ENCODE measurements at places on chromosomes 4 and X. TPM values are rescaled to one million over a fixed set of nuclear protein-coding genes. Genes with fewer than 3 reads are reported as not detected.

DNA sequence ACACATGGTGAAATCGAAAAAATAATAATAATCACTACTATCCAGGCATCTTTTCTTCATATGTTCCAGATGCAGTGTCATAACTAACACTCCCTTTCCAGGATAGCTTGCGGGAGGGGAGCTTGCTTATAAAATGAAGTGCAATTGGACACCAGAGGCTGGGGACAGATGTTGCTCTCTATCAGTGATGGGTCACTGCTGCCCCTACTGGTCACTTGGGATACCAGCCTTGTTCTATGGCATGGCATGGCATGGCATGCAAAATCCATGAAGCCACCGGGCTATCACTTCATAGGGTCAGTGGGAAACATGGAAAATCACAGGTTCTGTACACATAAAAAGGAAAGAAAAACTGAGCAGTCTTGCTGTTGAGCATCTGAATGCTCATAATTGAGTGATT lies 168.1 kb downstream of the GLRA2 start:
- peak; percentile 42 for DNase-seq

The RAB39B gene
- 0.17 TPM for total RNA-seq

The PLXNB3 gene
- total RNA-seq: 1.2 TPM

DNA sequence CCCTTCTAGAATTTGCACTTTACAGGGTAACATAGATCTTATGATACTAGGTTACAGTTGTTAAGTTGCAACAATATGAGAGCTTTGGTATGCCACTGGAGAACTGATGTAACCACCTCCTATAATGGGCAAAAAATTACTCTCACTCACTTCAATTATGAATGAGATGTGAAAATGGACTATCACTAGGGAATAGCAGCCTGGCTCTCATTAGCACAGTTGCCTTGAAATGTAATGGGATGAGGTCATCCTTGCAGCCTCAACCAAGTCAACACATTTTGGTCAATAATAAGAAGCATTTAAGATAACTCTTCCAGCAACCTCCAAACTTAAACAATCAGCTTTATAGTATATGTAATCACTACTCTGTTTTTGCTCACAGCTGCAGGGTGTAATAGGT lies 69.4 kb downstream of the TBC1D9 start:
- DNase-seq: no peak

- peak; percentile 32 for DNase-seq
Measured at GRCh38 chrX:9865804-9866472, 79.7 kb downstream of the SHROOM2 start.

DNA sequence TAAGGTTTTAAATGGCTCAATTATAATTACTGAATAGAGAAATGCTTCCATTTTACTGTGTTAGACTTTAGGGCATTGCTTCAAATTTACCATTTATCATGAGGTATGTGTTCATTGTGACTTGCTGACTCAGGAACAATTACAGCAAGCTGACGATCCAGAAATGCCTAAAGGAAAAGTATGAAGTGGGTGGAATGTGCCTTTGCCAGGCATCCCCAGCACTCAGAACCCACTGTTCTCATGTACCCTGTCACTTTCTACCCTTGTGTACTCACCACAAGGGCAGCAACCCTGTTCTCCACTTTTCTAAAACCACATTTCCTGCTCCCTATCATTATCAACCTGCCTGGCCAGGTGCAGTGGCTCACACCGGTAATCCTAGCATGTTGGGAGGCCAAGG lies 41.5 kb downstream of the QRFPR start:
- DNase-seq: no peak

- no peak for DNase-seq
Measured at GRCh38 chr4:40197879-40198689, 1.3 kb downstream of the RHOH start.

- no peak for DNase-seq
Measured at GRCh38 chr4:134518574-134519217, 317.1 kb upstream of the PABPC4L start.

The MAGEA12 gene
- 15.5 TPM for total RNA-seq

GRCh38 chr4:8219236-8219635 lies 20.1 kb downstream of the SH3TC1 start:
- no peak for DNase-seq

- no peak for DNase-seq
Measured at GRCh38 chr4:182257503-182257902, 14.3 kb downstream of the TENM3 start.

- no peak for DNase-seq
Measured at GRCh38 chr4:6180841-6181631, 19.3 kb downstream of the JAKMIP1 start.

GRCh38 chr4:92529510-92529909 lies 225.7 kb downstream of the GRID2 start:
- no peak for DNase-seq

GRCh38 chr4:8741513-8742226 lies 130.0 kb downstream of the HMX1 start:
- DNase-seq: no peak

Measured in M059J (cell line).